SHP77 treated with DMSO at 0.1 percent for 48 hours (cell line): ENCODE measurements at places on chromosomes 7 and 10.

GRCh38 chr7:70347463-70348254 lies 749.4 kb downstream of the AUTS2 start:
- no peak for DNase-seq

DNA sequence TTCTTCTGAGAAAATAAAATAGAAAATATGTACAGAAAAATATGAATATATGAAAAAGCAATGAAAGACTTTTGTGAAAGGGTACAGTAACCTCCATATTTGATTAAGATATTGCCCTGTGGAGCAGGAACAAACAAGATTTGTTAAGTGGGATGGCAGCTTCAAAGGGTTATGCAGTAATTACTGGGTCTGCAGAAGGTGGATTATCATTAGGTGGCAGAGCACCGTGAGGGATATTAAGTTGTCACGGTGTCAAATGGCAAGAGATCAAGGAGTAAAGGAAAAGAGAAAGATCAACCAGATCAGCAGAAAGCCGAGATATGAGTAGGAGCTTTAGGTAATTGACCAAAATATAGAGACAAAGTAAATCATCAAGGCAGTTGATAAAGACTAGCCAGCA lies 44.1 kb downstream of the DGKB start:
- DNase-seq = no peak

- no peak for DNase-seq
Measured at GRCh38 chr7:47924266-47924665, 24.0 kb downstream of the PKD1L1 start.

DNA sequence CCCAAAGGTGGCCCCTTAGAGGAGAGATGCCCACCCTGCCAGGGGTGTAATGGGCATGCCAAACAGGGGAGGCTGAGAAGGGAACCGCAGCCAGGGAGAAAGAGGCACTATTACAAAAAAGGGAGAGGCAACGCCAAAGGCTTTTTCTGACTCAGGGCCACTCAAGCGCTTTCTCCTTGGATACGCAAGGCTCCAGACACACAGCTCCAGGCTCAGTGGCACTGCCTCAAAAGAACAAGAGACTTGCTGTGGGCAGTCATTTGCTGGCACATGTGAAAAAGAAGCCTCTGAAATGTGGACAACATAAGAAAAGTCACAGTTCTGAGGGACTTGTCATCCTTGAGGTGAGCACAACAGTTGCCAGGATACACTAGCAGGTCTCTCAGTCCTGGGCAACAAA lies 128.4 kb downstream of the DGKI start:
- DNase-seq = no peak

- DNase-seq = no peak
Measured at GRCh38 chr7:94445696-94446194, 51.0 kb downstream of the COL1A2 start.
